ENCODE measurements at places on chromosomes 4 and X. TPM values are rescaled to one million over a fixed set of nuclear protein-coding genes. Genes with fewer than 3 reads are reported as not detected.

LEF1 gene
- total RNA-seq, result 1.6 TPM

DNA sequence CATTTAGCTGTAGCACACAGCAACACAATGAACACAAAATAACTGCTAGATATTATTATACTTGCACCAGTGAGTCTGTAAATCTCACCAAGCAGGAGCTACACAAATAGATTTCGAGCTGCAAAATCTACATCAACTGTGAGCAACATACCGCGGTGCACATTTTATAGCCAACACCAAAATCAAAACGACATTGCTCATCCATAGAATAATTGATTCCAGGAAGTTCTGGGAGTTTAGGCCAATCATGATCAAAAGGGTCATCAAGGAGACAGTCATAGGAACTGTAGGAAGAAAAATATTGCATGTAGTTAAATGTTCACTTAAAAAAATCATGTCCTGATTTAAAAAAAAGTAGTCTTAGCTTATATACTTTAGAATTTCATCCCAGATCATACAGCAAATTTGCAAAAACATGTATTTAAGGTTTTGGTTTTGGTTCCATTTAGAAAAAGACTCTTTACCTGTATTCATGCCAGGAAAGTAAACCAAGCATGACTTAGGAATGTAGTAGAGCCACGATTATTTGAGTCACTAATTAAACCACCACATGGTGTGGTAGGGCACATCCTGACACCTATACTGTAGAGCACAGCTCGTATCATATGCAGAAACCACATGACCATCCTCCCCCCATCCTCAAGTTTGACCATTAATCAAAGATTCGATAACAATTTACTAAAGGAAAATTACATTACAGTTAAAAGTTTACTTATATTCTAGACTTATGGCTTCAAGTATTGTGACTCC, 250.4 kb downstream of the ADAMTS3 start:
- DNase-seq, result no peak
- H3K27ac ChIP-seq, result no peak overlapping the region
- H3K36me3 ChIP-seq, result no peaks in the 10 kb centered on the region
- H3K27me3 ChIP-seq, result peaks cover 11% of the 10 kb centered on the region
- H3K4me3 ChIP-seq, result no peak overlapping the region

DLG3 gene
- 3.5 TPM for total RNA-seq

GRCh38 chrX:1883772-1884171, 268.9 kb downstream of the ASMT start:
- no peak overlapping the region for H3K27ac ChIP-seq
- H3K36me3 ChIP-seq, result no peaks in the 10 kb centered on the region
- no peaks in the 10 kb centered on the region for H3K4me1 ChIP-seq
- no peak overlapping the region for H3K4me3 ChIP-seq
- DNase-seq, result no peak

DNA sequence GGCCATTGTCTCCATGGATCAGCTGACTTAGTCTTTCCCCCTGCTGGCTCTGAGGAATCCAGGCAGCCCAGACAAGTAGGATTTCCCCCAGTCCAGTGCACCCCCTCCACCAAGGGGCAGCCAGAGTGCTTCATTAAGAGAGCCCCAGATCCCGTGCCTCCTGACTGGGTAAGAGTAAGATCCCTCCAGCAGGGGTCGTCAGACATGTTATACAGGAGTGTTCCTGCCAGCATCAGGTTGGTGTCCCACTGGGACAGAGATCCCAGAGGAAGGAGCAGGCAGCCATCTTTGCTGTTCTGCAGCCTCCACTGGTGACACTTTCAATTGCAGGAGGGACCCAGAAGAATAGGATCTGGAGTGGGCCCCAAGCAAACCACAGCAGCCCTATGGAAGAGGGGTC, 29.0 kb upstream of the INPP4B start:
- DNase-seq, result no peak
- H3K4me3 ChIP-seq, result no peak overlapping the region
- H3K27ac ChIP-seq, result no peak overlapping the region
- no peaks in the 10 kb centered on the region for H3K36me3 ChIP-seq
- peaks cover 1% of the 10 kb centered on the region for H3K27me3 ChIP-seq

RAB39B gene
- total RNA-seq, result 8.1 TPM

GPAT3 gene
- total RNA-seq, result 0.76 TPM

DNA sequence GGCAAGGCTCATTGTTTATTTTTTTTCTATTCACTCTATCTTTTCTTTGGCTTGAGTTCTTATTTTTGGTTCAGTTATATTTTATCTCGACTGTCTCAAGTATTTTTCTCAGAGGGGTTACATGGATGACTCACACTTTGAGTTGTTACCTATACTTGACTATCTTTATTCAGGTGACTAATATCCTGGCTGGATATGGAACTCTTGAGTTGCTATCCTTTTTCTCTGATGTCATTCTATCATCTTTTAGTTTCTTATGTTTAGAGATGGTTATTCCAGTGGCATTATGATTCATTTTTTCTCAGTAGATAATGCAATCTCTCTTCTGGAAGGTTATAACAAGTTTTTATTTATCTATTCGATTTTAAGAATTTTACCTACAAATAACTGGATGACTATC, 117.9 kb downstream of the COX18 start:
- no peak overlapping the region for H3K27ac ChIP-seq
- no peak for DNase-seq
- no peaks in the 10 kb centered on the region for H3K4me1 ChIP-seq

DNA sequence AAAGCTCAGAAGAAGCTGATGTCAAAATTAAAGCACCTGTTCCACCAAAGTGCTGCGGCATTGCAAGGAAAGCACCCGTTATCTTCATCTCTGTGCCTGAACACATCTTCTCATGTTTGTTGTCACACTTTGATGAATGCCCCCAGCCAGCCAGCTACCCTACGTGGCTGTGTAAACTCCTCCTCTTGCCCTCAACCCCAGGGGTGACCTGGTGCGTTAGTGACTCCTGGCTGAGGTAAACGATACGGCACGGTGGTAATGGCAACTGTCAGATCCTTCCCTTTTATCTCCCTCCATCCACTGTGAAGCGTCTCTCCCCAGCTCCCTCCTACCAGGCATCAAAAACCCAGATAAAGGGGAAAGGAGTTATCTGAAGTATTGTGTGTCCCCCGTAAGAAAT, 90.6 kb upstream of the WWC2 start:
- H3K4me1 ChIP-seq, result no peaks in the 10 kb centered on the region
- H3K27me3 ChIP-seq, result no peaks in the 10 kb centered on the region
- H3K4me3 ChIP-seq, result no peak overlapping the region
- no peak for DNase-seq
- no peaks in the 10 kb centered on the region for H3K36me3 ChIP-seq
